ENCODE measurements at places on chromosomes 7 and 10. TPM values are rescaled to one million over a fixed set of nuclear protein-coding genes. Genes with fewer than 3 reads are reported as not detected.

The TBX20 gene
- total RNA-seq: 1.2 TPM

GRCh38 chr7:21253740-21254687 is 173.9 kb upstream of the SP4 start:
- H3K4me3 ChIP-seq: no peak overlapping the region
- H3K27me3 ChIP-seq: no peaks in the 10 kb centered on the region
- DNase-seq: peak; percentile 69
- H3K4me1 ChIP-seq: no peaks in the 10 kb centered on the region

The TMEM196 gene
- not detected for total RNA-seq

- H3K4me3 ChIP-seq: no peak overlapping the region
- no peaks in the 10 kb centered on the region for H3K27me3 ChIP-seq
- H3K27ac ChIP-seq: no peak overlapping the region
Measured at GRCh38 chr10:129293991-129294700, 172.9 kb upstream of the MGMT start.

- H3K27ac ChIP-seq: no peak overlapping the region
- H3K27me3 ChIP-seq: no peaks in the 10 kb centered on the region
- H3K4me3 ChIP-seq: no peak overlapping the region
- peaks cover 7% of the 10 kb centered on the region for H3K4me1 ChIP-seq
Measured at GRCh38 chr7:139767561-139767982, 10.2 kb downstream of the HIPK2 start.

DNA sequence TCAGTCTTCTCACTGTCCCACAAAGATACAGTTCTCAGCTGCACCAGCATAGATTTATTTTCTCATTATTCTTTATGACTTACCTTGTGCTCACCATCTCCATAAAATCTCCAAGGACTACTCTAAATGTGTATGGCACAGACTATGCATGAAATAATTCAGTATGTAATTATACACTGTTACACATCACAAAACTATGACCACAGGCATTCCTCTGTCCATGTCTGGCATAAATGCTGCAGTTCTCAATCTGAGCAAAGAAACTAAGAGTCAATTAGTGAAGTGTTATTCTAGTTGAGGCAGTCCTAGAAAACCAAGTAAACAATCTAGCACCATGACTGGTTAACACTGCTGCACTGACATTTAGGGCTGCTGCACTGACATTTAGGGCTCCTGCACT is 2.7 kb downstream of the CYCS start:
- no peak overlapping the region for H3K27ac ChIP-seq
- H3K4me3 ChIP-seq: no peak overlapping the region
- no peaks in the 10 kb centered on the region for H3K4me1 ChIP-seq
- no peak for DNase-seq
- H3K36me3 ChIP-seq: no peaks in the 10 kb centered on the region

GRCh38 chr10:128295003-128295402 is 168.8 kb upstream of the MKI67 start:
- H3K27me3 ChIP-seq: no peaks in the 10 kb centered on the region
- no peak overlapping the region for H3K27ac ChIP-seq
- H3K4me1 ChIP-seq: no peaks in the 10 kb centered on the region

DNA sequence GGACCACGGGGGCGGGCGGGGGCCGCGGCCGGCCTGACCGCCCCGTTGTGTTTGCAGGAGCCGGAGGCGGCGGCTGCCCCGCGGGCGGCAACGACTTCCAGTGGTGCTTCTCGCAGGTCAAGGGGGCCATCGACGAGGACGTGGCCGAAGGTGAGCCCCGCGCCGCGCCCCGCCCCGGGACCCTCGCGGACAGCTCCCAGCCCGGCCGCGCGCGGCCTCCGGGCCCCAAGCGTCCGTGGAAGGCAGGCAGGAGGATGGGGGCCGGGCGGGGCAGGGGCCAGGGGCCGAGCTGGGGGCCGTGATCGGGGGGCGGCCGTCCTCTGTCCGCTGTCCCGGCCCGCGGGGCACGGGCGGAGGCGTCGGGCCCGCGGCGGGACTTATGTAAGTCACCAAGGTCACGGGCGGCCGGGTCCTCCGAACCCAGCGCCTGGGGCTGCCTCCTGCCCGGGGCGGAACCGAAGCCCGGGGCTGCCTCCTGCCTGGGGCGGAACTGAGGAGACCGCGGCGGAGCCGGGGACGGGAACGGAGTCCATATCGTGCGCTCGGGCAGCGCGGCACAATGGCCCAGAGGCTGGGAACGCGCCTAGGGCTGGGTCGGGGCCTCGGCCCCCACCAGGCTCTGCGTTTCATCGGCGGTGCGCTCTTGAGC is 497 bp downstream of the PPP2R2D start:
- H3K4me1 ChIP-seq: peaks cover 13% of the 10 kb centered on the region
- H3K4me3 ChIP-seq: peak overlapping the region; percentile 92
- H3K36me3 ChIP-seq: no peaks in the 10 kb centered on the region
- no peaks in the 10 kb centered on the region for H3K27me3 ChIP-seq
- peak overlapping the region; percentile 89 for H3K27ac ChIP-seq
- DNase-seq: peak; percentile 20

The APBB1IP gene
- total RNA-seq: 1.3 TPM

GRCh38 chr10:61943674-61944378 is 42.3 kb downstream of the ARID5B start:
- DNase-seq: no peak
- H3K4me1 ChIP-seq: no peaks in the 10 kb centered on the region
- peak overlapping the region; percentile 80 for H3K27ac ChIP-seq
- H3K36me3 ChIP-seq: no peaks in the 10 kb centered on the region
- H3K4me3 ChIP-seq: no peak overlapping the region

DNA sequence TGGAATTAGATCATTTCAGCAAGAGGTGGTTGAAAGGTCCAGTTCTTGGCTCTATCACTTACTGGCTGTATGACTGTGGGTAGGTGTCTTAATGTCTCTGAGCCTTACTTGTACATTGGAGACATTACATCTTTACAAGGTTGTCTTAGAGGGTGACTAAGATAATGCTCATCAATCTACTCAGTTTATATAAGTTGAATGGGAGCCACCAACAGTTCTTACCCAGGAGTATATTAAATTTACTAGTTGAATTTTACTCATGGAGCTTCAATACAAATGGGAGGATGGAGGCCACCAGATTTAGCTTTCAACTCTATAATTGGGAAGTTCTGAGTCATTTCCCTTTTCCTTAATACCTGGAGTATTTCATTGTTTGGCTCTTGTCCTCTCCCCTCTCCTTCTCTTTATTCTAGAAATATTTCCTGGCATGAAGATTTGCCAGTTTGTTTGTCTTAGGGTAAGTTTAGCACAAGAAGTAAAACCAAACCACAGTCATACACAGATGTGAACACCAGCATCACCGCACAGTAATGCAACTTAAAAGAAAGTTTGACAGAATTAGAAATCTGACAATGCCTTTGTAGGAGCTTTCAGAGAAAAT is 222.8 kb downstream of the LRMDA start:
- no peak for DNase-seq
- no peaks in the 10 kb centered on the region for H3K4me1 ChIP-seq
- no peaks in the 10 kb centered on the region for H3K27me3 ChIP-seq
- no peaks in the 10 kb centered on the region for H3K36me3 ChIP-seq

The PGAM2 gene
- 9.7 TPM for total RNA-seq

DNA sequence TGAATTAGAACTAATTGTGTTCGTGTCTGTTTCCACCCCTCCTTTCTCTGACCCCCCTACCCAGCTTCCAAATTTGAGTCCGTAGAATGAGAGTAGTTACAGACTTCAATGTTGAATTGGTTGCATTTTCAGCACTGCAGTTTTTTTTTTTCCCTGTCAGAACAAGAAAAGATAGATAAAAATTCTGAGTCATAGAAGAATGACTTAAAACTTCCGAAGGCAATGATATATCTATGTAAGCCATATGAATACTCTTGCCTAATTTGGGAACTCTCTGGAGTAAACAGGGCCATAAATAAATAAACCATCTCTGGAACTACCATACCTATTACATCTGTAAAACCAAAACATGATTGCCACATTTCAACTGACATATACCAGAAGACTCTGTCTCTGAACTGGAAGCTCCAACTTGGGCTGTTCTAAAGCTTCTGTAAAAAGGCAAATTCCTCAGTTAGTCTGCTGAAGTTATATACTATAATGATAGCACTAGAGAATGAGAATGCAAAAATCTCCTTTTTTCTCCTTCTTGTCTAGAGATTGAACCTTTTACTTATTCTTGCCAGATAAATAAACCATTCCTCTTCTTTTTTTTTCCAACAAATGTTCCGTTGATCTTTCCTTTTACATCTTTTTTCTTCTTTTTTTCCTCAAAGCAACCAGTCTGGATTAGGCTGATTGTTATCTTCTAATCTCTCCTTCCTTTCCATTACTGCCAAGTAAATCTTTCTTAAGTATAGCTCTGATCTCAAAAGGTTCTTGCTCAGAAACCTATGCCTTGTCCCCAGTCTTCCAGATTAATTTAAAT is 23.5 kb downstream of the VCL start:
- DNase-seq: no peak
- H3K4me3 ChIP-seq: no peak overlapping the region
- no peaks in the 10 kb centered on the region for H3K36me3 ChIP-seq
- no peaks in the 10 kb centered on the region for H3K4me1 ChIP-seq
- H3K27ac ChIP-seq: no peak overlapping the region
- H3K27me3 ChIP-seq: no peaks in the 10 kb centered on the region

The TMEM26 gene
- 11.6 TPM for total RNA-seq
